ENCODE measurements at places on chromosomes 2 and 18.

- DNase-seq: no peak
These were observed 291.7 kb upstream of the KYNU start for GRCh38 chr2:142585785-142586184.

DNA sequence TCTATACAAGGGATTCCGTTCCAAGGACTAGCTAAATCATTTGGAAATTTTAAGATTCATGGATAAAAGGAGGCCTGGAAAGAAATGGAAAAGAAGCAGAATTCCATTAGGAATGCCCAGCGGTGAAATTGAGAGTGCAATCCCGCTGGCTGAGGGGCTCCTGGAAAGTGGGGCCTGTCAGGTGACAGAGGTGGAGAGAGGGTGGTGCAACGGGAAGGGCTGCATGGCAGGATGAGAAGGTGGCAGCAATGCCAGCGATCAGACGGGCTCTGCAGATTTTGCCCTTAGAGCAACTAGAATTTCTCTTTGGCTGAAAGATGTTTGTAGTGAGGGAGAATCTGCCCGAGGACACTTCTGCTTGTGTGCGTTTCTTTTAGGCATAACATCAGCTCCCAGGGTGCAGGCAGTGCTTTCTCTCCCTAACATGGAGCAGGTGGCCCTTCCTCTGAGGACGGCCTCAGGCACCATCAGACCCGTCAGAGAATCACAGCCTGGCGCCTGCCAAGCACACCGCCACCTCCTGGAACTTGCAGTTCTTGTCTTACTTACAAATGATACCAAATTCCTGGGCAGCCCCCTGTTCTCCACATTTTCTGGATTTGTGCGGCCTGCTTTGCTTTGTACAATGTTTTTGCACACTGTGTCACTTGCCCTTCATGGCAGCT is 261.6 kb downstream of the NDUFA10 start:
- no peak for DNase-seq

- DNase-seq: no peak
These were observed 61.8 kb downstream of the ARHGAP25 start for GRCh38 chr2:68796295-68796905.

- DNase-seq: no peak
These were observed 71.7 kb upstream of the TPO start for GRCh38 chr2:1341404-1342120.

DNA sequence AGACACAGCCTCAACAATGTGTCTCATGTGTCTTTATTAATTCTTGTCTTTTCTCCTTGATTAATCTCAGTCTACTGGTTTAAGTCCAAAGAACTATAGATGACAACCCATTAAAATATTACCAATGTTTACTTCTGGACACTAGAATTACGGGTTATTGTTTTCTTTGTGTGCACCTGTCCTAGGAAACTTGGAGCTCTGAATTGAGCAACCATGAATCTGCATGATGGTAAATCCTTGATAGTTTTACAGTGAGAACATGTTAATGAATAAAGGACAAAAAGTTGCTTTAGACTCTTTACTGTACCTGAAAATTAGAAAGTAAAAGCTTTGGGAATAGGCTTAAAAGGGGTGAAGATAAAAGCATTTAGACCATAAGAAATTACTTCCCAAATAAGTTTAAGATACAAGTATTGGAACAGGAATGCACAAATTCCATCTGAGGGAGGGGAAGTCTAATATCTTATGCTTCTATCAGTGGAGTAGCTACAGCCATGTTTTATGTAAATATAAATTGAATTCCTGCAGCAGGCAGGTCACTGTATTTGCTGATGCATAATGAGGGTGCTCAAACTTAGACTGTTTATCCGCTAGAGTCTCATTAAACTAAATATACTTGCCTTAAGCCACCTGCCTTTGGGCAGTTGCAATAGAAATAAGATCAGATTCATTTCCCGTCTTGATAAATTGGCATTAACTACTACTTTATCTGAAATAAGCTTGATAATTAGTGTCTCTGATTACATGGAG is 603.7 kb upstream of the GCFC2 start:
- DNase-seq: no peak

DNA sequence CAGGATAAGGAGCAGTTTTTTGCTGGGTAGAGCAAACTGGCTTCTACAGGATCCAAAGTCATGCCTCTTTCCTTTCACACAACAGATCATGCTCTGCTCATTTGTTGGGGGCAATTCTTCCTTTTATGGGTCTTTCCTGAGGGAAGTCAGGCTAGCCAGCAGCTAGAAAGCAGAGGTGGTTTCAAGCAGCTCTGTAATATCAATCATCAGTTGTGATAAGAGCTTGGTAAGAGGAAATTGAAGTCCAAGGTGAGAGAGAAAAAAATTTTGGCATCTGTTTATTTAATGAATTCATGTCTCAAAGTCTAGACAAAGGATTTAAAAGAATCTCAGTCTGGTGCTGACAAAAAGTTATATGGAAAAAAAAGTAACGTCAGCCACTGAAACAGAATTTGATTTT is 6.2 kb downstream of the TMEM87B start:
- no peak for DNase-seq

DNA sequence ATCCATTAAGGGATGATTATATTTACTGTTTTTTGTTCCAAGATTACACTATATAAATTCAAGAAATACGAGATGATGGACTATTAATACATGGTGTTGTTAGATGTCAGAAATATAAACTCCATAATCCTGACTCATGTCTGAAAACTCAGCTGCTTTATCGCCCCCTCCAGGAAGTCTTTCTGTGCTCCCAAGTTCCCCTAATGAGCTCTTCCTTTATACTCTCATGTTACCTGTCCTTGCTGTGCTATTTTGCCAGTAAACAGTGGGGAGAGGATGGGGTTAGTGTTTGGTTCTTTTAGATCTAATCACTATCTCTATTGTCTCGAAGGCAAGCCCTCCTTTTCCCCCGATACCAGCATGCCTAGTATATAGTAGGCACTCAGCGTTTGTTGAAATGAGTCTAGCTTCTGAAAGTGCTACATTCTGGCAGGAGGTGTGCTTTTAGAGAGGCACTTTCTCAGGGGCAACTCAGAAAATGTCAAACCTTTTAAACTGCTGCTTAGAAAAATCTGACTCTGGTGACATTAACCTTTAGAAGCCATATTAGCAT is 21.4 kb upstream of the BARD1 start:
- no peak for DNase-seq

- no peak for DNase-seq
These were observed 19.3 kb downstream of the PPP4R1 start for GRCh38 chr18:9594823-9595596.

DNA sequence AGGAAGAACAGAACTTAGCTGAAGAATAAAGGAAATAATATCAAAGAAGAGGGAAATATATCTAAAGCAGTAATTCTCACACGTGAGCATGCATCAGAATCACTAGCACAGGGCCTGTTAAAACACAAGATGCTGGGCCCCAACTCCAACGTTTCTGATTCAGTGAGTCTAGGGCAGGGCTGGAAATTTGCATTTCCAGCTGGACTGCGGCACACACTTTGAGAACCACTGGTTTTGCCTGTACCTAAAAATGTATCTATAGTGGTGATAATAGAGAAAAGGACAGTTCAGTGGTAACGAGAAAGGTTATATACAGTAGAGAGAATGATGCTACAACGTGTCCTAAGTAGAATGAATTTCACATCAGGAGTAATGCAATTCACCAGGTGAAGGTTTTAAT is 11.2 kb downstream of the REV1 start:
- DNase-seq: no peak

GRCh38 chr18:32919799-32920198 is 147.0 kb upstream of the KLHL14 start:
- DNase-seq: no peak

DNA sequence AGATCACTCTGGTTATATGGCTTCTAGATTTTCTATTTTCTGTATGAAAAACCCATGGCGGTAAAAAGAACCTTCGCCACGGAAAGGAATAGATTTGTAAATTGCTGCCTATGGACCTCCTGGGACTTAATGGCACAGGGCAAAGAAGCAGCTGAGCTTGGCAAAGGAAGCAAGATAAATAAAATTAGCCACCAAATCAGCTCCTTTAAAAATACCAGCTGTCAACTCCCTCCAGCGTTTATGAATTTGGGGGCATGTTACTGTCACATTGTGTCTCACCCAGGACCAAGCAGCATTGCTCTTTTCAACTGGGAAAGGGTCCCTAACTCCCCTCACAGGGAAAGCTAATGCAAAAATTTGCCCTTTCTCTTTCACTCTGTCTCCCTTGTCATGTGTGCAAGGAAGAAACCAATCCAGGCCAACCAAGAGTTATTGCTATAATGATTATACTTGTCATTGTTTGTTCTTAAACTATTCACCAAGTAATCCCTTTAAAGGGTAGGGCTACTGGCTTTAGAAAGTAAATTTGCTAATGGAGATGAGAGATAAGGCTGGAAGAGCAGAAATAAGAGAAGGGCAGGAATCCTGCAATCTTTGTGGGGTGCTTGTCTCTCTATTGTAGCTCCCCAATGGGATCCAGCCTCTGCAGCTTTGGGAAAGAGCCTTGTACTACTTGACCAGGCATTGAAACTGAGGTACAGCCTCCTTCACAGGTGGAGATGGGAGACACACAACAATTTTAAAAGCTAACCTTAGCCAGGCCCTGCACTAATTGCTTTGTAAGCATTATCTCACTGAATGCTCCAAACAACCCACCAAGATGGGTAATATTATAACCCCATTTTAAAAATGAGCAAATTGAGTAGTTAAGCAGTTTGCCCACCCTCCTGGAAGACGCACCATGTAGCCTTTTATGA is 119.1 kb upstream of the KLF7 start:
- DNase-seq: no peak

All from brain pericyte (primary cell).